ENCODE measurements at places on chromosomes 16 and 17.
A peak's percentile ranks its signal among the peaks of the same experiment; 100 is the strongest.

GRCh38 chr16:8819411-8820034 lies 21.9 kb downstream of the PMM2 start:
- H3K4me3 ChIP-seq = no peak overlapping the region
- peaks cover 14% of the 10 kb centered on the region for H3K4me1 ChIP-seq

DNA sequence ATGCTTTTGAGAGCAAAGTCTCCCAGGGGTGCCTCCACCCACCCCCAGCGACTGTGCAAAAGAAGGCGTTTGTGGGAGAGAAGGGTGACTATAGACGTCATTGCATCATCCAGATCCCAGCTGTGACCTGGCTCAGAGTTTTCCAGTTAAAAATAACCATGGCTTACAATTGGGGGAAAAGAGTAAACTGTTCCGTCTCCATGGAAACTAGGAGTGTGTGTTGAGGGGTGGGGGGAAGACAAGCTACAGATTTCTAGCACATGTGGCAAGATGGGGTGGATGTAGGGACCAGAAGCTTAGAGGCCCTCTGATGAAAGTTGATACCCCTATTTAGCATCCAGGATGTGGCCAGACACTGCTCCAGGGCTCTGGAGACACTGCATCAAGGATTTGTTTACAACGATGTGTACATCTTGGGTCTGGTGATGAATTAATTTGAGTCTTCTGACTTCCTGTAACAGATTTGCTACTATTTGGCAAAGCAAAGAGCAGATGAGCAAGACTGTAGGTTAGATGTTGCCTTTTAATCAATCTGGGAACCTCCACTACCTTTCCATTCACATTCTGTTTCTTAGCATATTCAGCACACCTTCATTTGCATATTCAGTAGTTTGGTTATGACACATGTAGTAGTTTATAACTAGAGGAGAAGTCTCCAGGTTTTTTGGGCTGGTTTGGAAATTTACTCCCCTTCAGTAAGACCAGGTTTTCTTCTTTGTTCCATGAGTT lies 6.2 kb upstream of the DUSP14 start:
- H3K4me3 ChIP-seq = no peak overlapping the region
- peaks cover 11% of the 10 kb centered on the region for H3K4me1 ChIP-seq
- H3K36me3 ChIP-seq = peaks cover 15% of the 10 kb centered on the region
- H3K27me3 ChIP-seq = no peaks in the 10 kb centered on the region
- ATAC-seq = peak; percentile 59

- H3K4me3 ChIP-seq = no peak overlapping the region
- H3K36me3 ChIP-seq = peaks cover 71% of the 10 kb centered on the region
- H3K27me3 ChIP-seq = no peaks in the 10 kb centered on the region
- H3K27ac ChIP-seq = no peak overlapping the region
- no peak for ATAC-seq
Measured at GRCh38 chr17:2176499-2177169, 121.7 kb downstream of the HIC1 start.

DNA sequence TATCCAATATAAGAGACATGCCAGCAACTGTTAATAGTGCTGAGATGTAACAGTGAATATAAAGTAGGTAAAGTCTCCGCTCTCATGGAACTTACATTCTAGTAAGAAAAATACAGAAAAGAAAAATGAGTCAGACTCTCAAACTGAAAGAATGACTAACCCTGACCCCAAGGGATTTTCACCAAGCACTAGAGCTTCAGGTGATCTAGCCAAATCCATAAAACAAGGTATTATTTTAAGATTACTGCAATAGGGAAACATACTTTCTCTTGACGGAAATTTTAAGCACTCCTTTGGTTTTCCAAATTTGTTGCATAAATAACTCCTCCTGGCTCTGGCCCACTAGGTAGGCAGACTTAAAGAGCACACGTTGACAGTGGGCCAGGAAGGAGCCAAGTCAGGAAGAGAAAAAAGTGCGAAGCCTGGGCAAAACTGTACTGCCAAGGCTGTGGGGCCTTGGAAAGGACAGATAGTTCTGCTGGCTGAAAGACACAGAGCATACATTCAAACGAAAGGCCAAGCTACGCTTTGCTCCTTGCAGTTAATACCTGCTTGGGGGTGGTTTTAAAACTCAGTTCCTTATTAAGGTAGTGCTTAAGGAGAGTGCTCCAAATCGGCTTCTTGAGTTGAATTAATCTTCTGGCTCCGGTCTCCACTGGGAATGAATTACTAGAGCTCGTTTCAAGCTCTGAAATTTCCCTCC lies 1.4 kb downstream of the GOT2 start:
- ATAC-seq = peak; percentile 76
- H3K4me3 ChIP-seq = peak overlapping the region; percentile 98
- peak overlapping the region; percentile 95 for H3K27ac ChIP-seq
